ENCODE measurements at places on chromosomes 4 and X. TPM values are rescaled to one million over a fixed set of nuclear protein-coding genes. Genes with fewer than 3 reads are reported as not detected.

DNA sequence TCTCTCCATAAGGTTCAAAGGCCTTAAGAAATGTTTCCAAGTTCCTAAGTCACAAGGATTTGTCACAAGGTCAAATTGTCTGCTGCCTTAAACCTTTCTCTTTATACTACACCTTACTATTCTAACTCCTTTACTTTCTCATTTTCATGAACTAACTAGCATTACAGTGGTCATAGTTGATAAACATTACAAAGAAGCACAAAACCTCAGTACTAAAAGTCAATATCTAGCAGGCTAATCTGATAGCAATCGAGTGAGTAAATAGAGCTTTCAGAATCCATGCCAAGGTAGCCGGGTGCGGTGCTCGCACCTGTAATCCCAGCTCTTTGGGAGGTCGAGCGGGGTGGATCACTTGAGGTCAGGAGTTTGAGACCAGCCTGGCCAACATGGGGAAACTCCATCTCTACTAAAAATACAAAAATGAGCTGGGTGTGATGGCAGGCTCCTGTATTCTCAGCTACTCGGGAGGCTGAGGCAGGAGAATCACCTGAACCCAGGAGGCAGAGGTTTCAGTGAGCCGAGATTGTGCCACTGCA lies 510.0 kb downstream of the GBA3 start:
- DNase-seq: no peak

DNA sequence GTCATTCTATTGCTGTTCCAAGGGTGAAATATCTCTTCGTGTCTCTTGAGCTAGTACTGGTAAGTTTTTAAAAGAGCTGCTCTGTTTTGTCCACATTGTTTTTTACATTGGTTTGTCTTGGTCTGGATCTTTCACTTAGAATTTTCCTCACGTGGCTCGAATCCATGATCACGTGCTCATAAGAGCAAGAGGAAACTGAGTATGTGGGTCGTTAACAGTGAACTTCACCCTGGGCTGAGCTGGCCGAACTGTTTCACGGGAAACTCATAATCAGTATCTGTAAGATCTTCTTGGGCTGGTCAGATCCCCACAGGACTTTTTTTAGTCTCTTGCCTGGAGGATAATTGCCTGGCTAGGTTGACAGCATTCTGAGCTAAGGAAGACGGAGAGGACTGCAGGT lies 77.8 kb upstream of the HELT start:
- no peak for DNase-seq

ADGRG4 gene
- polyA plus RNA-seq: not detected

DNA sequence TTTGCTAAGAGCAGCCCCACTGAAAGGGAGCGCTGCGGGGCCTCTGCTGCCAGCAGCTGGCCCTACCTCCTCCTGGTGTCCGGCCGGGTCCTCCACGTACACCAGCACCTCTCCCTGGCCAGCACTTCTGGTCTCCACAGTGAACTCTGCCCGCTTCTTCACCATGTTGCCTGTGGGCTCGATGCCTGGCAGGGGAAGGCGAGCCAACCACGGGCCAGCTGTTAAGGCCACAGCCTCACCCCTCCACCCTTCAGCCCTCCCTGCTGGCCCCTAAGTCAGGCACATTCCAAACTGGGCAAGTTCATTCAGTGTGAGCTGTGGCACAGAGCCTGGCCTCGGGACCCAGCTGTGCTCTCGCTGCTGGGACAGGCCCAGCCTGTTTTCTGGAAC lies 7.8 kb downstream of the FLNA start:
- DNase-seq: no peak

DNA sequence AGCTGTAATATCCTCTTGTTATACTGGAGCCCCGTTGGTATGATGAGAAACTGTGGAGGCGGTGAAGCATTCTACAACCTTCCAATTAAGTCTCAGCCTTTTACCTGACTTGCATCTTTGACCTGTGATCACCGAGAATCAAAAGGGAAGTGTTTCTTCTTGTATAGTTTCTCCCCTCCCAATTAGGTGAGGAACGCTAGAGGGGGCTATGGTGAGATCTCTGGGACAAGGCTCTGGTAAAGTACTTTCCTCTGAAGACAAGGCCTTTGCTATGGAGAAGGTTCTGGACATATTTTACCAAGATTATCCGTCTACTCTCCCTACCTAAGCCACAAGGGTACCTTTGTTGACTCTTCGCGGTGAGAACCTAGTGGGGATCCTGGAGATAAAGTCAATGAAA lies 111.3 kb downstream of the CBLL2 start:
- DNase-seq: no peak

DNA sequence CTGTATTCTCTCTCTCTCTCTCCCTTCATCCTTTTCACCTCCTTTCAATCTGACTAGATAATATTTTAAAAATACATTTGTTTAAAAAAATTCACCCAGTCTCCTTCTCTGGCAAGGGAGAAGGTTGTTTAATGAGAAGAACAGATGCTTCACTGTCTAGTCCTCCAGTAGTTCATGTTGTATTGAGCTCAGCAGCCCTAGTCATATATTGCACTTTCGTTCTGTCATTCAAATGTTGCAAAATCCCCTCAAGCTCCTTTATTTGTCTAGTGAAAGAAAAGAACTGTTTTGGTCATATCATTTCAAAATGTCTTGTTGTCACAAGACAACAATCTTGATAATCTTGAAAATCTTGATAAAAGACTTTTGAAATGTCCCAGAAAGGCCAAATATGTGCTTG lies 248.0 kb downstream of the GALNTL6 start:
- DNase-seq: no peak

DNA sequence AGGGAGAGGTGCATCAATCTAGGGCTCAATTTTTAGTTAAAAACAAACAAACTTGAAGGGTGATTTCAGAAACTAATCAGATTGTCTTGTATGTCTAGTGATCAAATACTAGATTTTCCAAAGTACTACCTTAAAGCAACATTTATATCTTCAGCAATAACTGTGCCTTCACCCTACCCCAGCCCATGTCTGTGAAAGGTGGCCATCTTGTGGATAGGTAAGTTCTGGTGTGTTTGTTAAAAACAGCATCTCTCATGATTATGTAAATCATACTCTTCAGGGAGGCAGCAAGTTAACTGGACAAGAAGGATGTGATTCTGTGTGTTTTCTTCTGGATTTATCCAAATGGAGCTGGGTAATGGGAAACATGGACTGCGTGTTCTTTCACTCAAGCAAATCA lies 81.4 kb upstream of the ACSL1 start:
- no peak for DNase-seq

GRCh38 chrX:44506678-44507077 lies 36.0 kb downstream of the FUNDC1 start:
- DNase-seq: no peak

DNA sequence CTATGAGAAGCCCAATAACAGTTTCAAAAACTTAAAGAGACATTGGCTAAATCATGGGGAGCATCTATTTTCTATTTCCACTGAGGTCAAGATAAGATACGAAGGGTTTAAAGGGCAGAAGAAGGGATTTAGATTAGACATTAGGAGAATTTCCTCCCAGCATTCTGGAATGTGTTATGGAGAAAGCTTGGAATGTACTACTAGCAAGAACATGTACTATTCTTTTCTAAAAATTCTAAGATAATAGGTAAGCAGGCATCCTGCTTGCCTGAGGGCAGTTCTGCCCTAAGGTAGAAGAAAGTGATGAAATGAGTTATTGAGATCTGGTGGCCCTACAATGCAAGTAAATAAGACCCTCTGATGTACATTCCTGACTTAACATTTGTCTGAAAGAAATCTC lies 279.2 kb downstream of the NR3C2 start:
- no peak for DNase-seq

- no peak for DNase-seq
Observed at GRCh38 chr4:142493255-142494110, 352.6 kb downstream of the INPP4B start.

PPEF2 gene
- 0.35 TPM for polyA plus RNA-seq

H2BW2 gene
- polyA plus RNA-seq: 0.98 TPM

- DNase-seq: no peak
Observed at GRCh38 chr4:34170946-34171345, 2073.4 kb downstream of the ARAP2 start.

GRCh38 chr4:105050896-105051295 lies 95.8 kb upstream of the TET2 start:
- no peak for DNase-seq

DNA sequence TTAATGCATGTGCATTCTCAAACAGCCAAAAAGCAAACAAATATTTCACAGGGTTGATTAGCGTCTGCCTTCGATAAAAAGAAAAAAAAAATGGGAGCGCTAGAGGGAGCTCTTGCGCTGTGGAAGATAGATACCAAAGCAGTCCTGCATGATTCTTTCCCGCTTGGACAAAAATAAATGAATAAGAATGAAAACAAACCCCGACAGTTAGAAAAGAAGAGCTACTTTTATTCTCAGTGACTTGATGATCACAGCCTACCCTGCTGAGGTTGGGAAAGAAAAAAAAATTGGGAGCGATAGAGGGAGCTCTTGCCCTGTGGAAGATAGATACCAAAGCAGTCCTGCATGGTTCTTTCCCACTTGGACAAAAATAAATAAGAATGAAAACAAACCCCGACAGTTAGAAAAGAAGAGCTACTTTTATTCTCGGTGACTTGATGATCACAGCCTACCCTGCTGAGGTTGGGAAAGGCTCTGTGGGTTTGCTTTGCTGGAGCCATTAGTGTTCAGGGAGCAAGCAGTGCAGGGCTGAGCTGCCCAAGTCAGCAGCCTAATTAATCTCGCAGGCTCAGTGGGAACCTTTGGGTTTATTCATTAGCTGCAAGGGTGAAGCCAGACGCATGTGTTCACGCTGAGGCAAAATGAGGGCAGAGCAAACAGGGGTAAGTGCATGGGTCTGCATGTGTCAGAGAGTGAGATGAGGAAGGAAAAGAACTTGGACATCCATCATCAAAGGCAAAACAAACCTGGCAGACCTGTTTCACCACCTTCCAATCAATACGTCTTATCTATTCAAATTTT lies 249.3 kb upstream of the PRKX start:
- DNase-seq: peak; percentile 19

DNA sequence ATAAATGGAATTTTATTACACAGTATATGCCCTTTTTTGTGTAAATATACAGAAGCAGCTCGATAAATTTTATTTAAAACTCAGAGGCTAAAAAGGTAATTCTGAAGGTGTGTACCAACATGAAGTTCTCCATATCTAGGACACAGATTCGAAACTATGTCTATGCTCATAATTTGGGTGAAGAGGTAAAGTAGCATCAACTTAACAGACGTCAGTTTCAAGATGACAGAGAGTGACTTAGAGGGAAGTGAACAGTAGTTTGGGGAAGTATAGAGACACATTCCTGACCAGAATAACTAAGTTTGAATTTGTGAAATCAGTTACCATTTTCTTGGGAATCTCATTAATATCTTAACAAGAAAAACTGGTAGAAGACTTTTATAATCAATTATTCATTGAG lies 2493.3 kb downstream of the ARAP2 start:
- DNase-seq: no peak

DNA sequence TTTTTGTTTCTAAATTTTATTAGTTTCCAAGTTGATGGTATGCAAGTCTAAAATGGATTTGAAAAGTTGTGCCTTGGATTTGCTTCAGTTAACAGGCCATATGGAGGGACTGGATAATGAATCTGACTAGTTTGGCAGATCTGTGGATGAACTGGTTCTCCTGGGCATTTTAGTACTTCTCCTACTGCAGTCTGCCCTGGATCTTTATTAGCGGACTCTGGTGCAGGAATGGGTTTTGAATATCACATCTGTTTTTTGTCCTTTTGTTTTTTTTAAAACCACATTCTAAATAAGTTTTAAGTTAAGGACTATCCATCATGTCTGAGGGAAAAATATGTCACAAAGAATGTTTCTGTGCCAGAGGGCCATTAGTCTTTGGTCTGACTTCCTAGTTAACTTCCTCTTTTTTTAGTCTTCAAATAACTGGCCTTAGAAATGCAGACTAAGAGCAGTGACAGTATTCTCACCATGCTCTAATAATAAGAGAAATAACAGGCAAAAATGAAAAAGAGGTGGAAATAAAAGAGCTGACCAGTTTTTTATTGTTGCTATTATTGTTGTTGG lies 13.9 kb upstream of the DCK start:
- DNase-seq: no peak

Data from renal cortex interstitium (tissue), 15 donors.